ENCODE measurements at places on chromosomes 3 and 15.

DNA sequence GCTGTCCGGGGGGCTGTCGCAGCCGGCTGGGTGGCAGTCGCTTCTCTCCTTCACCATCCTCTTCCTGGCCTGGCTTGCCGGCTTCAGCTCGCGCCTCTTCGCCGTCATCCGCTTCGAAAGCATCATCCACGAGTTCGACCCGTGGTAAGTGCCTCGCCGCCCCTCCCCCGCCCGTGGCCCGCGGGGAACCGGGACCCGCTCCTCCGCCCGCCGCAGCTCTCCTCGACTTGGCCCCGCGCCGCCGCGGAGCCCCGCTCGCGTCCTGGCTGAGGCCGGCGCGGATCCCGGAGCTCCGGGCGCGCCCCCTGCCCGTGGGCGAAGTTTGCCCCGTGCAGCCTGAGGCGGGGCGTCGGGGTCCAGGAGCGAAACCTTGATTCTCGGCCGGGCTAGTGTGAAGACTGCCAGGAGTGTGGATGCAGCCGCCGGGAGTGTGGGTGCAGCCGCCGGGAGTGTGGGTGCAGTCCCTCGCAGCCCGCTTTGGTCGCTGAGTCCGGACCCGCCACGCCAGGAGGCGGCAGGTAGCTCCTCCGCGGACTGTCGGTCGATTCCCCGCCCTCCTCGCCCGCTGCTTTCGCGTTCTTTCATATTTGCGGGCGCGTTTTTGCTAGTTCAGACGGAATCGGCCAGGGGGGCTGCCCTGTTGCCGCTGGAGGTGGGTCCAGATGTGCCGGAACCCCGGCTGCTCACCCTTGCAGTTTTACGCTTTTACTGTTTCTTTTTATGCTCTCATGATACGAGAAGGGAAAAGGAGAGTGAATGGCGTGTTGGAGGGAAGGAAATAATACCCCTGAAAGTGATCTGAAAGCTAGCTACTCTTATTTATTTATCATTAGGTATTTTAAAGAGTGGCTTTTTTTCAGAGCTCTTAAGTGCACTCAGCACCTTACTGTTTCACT, 692 bp downstream of the STT3B start:
- DNase-seq = peak; percentile 48

GRCh38 chr3:40339871-40340270, 30.4 kb downstream of the EIF1B start:
- DNase-seq = no peak

GRCh38 chr3:26089249-26089648, 299.4 kb downstream of the OXSM start:
- DNase-seq = no peak

GRCh38 chr15:25339431-25339830, 99.4 kb downstream of the UBE3A start:
- DNase-seq = no peak

DNA sequence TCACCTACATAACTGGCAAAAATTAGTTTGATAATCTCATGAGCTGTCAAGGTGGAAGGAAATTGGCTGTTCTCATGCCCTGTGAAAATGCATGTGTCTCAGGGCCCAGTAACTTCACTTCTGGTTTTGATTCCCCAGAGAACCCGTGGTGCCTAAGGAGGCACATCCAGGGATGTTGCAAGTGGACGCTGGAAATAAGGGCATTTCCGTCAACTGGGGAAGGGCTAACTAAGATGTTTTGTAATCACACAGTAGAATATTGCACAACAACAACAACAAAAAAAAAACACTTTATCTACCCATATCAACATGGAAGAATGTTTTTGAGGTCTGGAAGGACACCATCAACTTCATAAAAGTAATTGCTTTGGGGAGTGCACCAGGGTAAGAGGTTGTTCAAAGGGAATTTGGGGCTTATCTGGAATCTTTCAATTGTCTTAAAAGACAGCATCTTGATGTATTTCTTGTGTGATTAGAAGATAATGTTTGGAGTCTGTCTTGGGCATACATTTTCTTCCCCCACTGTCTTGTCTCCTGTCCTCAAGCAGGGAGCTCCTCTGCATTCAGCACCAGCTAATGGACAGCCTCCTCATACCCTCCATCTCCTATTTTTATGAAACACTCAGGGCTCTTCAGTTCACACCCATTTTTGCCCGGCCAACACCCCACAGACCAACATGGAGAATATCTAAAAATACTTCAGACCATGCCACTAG, 37.2 kb upstream of the PRR20G start:
- no peak for DNase-seq

- no peak for DNase-seq
Measured at GRCh38 chr15:92393980-92394308, 263 bp downstream of the ST8SIA2 start.

DNA sequence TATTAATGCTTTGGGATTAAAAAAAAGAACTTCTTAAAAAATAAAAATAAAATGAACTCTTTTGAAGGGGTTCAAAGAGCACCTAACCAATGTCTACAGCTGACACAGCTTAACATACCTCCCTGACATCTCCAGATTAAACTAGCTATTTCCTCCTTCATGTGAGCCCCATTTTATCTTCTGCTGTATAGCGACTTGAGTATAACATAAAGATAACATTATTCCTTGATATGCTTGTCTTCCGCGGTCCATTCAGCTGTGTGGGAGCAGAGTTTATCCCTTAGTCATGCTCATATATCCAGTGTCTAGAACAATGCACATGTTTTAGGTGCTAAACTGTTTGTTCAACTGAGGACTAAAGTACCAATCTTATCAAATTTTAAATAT, 7.8 kb upstream of the CHRM5 start:
- no peak for DNase-seq

GRCh38 chr3:56369914-56370313, 98.4 kb downstream of the ERC2 start:
- no peak for DNase-seq

DNA sequence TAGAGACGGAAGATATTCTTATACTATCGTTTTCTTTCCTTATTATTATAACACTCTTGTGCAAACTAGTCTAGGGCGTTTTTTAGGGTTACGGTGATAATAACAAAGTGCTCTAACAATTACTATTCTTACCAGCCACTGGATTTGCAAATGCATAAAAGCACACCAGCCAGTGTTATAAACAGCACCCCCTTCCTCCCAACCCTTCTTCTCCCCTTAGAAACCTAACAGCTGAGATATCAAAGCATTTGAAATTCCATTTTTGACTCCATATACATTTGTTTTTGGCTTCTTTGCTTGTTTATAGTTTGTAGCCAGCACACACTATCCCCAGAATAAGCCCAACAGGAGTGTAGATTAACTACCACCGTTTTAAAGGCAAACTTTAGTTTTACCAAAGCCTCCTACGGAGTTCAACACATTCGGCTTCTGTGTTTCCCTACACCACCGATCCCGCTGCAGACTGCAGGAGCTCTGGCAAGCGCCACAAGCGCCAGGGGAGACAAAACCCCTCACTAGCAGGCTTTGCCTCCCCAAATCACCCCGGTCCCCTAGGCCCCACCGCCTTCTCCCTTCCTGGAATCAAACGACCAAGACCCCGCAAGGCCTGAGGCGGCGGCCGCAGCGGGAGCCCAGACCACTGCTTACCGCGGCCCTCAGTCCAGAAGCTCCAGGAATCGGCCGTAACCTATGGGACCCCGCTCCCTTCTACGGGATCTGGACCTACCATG, 461 bp downstream of the COPB2 start:
- DNase-seq = no peak

DNA sequence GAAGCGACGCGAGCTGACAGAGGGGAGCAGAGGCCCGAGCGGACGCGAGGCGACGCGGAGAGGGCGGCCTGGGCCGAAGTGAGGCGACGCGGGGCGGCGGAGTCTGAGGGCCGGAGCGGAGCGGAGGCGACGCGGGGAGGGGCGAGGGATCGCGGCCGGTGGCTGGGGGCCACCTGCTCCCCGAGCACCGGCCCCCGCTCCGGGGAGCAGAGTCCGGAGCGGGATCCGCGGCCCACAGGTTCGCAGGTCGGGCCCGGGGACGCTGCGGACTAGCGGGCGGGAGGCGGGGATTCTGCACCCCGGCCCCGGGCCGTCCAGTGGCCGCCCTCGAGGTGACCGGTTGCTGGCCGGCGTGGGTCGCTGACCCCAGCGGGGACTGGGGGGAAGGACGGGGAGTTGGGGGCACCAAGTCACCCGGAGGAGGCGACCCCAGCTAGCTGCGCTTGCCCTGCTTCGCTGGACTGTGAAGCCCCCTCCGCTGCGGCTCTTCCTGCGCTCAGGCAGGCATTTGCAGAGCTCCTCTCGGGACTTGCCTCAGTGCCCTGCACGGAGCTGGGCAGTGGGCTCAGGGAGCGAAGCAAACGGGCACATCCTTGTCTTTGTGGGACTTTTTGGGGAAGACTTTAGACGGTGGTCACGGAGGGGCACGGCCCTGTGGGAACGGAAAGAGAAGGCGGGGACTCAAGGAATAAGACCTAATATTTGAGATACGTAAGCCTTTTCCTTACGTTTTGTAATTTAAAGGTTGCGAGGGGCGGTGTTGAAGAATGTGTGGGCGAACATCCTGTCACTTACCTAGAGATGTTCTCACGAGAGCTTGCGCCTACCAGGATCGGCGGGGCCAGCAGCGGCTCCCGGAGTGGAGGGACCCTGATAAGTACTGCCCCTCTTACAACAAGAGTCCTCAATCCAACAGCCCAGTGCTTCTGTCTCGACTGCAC, 566 bp downstream of the HMCES start:
- DNase-seq = peak; percentile 44

DNA sequence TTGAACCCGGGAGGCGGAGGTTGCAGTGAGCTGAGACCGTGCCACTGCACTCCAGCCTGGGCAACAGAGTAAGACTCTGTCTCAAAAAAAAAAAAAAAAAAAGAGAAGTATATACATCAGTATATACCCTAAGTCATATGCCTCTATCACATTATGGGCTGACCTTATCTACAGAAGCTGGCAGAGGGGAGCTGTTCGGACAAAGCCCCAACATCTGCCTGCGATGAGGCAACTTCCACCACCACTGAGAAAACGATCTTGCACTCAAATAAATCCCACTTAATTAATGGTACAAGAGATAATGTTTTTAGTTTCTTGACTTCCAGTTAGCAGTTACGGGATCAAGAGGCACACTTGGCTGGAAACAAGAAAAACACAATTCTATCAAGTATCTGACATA, 2.2 kb downstream of the GLT8D1 start:
- no peak for DNase-seq

GRCh38 chr3:4406746-4407568, 60.1 kb downstream of the SUMF1 start:
- no peak for DNase-seq

DNA sequence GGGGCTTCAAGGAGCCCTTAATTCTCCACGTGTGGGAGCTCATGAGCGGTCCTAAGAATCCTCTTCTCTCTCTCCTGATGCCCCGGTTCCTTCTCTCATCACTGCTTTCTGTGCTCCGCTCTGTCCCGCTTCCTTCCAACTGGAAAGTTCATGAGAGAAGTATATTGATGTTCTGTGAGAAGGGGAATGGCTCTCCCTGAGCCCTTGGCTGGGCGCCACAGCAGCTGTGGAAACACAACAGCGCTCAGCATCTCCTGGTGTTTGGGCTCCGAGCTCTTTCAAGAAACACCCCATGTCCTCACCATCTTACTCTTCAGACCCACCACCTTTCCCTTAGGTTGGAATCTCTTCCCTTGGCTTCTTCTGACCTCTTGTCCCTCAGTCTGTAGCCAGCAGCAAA, 161.7 kb downstream of the VGLL4 start:
- no peak for DNase-seq

DNA sequence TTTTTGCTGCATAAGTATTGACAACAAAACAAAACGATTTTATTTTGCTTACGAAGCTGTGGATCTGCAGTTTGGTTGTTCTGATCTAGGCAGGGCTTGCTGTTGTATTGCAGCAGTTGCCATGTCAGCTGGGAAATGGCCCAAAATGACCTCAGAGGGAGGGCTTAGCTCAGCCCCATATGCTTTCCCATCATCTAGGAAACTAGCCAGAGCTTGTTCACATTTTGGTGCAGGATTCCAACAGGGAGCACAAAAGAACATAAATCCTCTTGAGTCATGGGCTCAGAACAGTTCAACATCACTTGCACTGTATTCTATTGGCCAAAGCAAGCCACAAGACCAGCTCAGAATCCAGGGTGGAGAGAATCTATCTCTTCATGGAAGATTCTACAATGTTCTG, 42.2 kb upstream of the ROBO2 start:
- DNase-seq = no peak

GRCh38 chr3:87555290-87555689, 278.9 kb upstream of the POU1F1 start:
- no peak for DNase-seq

GRCh38 chr3:13069495-13069894, 3.7 kb downstream of the IQSEC1 start:
- DNase-seq = no peak

DNA sequence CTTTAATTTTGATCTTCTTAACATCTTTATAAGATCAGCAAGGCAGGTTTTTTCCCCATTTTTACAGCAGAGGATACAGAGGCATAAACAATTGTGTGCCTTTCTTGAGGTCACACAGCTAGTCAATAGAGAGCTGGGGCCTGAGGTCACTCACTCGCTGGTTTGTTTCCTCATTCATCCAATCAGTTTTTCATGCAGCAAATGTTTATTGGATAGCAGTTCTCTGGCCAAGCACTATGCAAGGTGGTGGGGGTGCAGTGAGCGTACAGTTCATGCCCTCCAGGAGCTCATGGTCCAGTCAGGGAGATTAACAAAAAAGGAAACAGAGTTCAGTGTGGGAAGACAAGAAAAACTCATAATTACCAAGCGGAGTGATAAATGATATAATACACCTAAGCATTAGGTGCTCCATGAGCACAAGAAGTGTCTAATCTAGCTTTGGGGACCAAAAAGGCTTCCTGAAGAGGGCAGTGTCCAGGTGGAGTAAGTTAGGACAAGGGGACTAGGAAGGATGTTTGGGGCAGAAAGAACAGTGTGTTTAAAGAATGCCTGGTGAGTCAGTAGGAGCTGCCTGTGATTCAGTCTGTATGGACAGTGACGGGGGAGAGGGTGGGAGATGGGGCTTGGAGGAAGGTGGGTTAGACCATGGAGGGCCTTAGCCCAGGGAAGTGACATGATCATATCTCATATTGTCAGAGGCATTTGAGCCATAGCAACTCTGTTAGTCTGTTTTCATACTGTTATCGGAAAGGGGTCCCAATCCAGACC, 29.3 kb downstream of the MAP2K5 start:
- DNase-seq = no peak

GRCh38 chr3:79011821-79012529, 755.8 kb downstream of the ROBO1 start:
- no peak for DNase-seq

- DNase-seq = peak; percentile 45
Measured at GRCh38 chr15:69058830-69059556, 44.5 kb downstream of the NOX5 start.

All from stimulated activated CD4-positive, alpha-beta T cell treated with anti-CD3 and anti-CD28 coated beads, Interleukin-1b, Interleukin-23, amount 100 ng/mL, for 24 hours (primary cell).